ENCODE measurements at places on chromosomes 3 and 15.

- DNase-seq, result no peak
These were observed 50.9 kb downstream of the CEP63 start for GRCh38 chr3:134536781-134537180.

DNA sequence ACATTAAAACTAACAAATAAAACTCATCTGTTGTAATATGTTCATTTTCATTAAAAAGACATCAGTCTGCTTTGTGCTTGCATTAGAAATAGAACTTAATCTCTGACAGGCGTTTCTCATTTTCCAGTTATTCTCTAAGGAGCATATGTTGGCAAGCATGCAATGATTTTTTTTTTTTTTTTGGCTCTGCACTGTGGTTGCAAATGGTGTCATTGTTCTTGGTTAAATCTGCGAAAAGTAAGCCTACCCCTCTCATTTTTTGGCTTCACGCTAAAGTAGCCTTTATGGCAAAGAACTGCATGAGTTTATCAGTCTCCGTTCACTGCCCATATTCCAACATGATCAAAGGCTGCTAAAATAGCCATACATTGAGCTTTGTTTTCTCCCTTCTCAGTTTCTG is 403.2 kb downstream of the MECOM start:
- DNase-seq, result no peak

DNA sequence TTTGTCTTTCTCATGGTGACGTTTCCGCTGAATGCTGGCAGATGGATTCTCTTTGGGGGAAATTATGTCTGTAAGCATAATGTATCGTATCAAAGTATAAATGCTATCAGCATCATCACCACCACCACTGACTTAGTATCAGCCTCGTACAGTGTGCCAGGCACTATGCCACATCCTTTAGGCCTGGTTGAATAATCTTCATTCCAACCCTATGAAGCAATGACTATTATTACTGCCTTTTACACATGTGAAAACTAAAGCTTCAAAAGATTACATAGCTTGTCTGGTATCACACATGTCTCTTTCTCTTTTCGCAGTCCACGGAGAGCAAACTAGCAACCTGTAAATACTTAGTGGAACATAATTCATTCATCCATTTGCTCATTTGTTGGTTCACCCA is 166.7 kb upstream of the PRICKLE2 start:
- no peak for DNase-seq

DNA sequence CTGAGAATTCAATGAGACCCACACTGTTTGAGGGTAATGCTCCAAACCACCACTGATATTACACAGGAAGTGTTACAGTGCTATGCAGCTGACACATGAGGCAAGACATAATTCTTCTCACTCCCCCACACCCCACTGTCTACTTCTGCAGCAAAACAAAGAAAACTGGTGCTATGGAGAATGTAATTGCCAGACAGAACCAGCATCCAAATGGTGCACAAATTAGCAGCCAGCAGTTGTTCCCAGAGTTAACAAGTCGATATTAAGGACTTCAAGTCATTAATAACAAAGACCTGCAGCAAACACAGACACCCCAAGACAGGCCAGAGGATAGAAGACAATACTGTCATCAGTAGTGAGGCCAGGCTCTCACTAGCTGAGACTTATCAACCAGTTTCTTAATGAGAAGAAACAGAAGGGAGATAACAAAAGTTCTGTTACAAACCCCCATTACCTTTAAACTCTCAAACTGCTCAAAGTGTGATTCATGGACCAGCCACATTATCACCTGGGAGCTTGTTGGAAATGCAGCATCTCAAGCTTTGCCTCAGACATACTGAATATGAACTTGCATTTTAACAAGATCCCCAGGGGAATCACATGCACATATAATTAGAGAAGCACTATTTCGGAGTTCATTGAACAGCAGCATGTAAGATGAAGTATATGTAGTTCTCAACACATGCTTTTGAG is 58.7 kb upstream of the FNDC3B start:
- DNase-seq, result no peak

GRCh38 chr3:65728138-65728537 is 310.6 kb downstream of the MAGI1 start:
- DNase-seq, result no peak

- no peak for DNase-seq
These were observed 21.1 kb downstream of the MAPK6 start for GRCh38 chr15:52039925-52040781.

GRCh38 chr3:71120012-71120411 is 463.5 kb downstream of the FOXP1 start:
- no peak for DNase-seq

- no peak for DNase-seq
These were observed 6.2 kb downstream of the ZNF609 start for GRCh38 chr15:64466408-64467141.

GRCh38 chr3:152719264-152719663 is 115.7 kb upstream of the P2RY1 start:
- no peak for DNase-seq

DNA sequence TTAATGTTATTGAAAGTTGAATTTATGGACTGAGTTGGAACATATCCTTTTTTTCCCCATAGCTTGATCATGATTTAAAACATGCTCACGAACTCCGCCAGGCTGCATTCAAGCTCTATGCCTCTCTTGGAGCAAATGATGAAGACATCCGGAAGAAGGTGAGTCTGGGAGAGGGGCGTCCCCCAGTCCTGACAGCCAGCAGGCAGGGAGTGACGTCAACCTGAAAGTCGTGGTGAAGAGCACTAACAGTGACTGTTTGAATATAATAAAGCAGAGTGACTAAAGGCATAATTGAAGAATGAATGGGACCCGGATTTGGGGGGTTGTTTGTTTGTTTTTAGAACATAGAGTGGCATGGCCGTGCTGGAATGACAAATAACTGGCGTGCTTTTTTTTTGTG is 57.9 kb downstream of the ARMC8 start:
- no peak for DNase-seq

- DNase-seq, result no peak
These were observed 466.4 kb upstream of the SGO1 start for GRCh38 chr3:20652231-20652986.

GRCh38 chr15:73809728-73810501 is 56.8 kb upstream of the INSYN1 start:
- no peak for DNase-seq

DNA sequence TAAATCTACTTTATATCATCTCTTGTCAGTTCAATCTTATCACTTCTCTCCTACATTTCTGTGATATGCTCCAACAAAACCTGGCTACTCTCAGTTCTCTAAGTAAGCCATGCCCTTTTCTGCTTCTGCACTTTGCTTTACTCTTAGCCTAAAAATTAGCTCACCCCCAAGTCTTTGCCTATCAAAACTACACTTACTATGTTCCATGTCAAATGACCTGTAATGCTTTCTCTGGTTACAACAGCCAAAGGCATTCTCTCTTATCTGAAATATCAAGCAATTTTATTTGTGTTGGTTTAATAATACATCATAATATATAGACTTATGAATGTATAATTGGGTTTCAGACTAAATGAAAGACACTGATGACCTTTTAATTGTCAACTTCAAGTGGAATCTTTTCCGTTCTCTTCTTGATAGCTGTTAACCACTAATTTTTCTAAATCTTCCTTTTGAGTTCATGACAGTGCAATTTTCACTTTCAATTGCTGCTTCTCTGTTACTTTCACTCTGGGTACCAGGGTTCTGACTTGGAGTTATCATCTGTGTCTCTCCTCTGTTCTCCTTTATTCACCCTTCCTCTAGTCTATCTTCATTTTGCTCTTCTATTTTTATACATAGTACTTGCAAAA is 619.0 kb upstream of the GOLIM4 start:
- no peak for DNase-seq

- DNase-seq, result no peak
These were observed 120.1 kb downstream of the ABHD5 start for GRCh38 chr3:43810797-43811196.

DNA sequence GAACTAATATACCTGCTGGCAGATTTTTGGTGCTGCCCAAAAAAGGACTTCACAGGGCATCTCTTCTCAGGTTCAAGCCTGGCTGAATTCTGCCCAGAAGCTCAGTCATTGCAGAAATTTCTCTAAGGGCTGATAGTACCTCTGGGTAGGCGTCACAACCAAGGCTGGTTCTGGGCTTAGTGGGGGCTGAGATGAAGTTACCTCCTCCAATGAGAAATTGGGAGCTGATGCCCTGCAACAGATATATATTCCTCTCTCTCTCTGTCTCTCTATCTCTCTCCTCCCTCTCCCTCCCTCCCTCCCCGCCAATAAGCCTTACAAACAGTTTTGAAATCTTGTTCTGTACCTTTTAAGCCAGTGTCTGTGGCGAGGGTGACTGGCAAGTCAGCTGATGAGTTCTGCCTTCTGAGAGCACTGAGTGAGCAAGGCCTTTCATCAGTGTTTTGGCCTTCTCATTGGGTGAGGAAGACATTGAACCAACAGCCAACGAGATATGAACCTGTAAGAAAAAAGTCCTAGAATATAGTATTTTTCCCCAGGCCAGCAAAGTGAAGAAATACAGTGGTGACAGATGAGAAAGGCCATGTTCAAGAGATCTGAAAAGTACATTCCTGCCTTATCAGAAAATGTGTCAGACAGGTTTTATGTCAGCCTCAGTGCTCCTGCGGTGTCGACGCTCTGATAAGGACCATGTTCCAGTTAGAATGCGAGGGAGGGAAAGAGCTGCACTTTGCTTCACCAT is 45.5 kb downstream of the TMEM39A start:
- DNase-seq, result no peak

- no peak for DNase-seq
These were observed 534.2 kb downstream of the ZIC1 start for GRCh38 chr3:147943265-147943945.

DNA sequence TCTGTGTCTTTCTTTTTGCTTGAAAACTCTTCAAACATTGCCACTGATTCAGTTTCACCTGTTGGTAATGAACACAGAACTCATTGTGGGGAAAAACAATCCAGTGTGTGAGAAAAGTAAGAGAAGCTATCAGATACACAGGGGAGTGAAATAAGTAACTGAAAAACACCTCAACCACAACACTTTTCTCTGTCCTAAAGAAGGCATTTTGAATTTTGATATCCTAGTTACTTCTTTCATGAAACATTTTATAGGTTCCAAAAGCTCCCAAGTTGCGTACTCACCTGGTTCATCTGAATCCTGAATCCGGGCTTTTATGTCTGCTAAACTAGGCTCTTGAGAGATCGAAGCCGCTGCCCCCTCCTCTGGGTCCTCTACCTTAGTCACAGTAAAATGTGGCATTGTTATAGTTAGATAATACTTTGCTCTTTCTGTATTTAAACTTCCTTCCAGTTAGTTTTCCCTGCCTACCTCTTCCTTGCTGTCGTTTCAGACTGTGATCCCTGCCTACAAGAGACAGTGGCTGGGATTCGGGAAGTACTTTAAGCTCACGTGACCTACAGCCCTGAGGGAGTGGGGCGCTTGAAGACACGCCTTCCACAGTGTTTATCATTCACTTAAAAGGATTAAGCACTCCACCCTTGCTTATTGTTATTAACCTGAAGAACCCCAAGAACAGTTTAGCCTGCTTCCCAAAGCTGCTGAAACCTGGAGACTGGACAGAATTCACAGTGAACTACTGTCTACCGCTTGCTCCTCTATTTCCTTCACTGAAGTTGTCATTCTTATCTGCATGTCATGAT is 19.1 kb downstream of the SLC12A6 start:
- DNase-seq, result peak; percentile 34

GRCh38 chr3:157100096-157100477 is 59.9 kb downstream of the CCNL1 start:
- no peak for DNase-seq

DNA sequence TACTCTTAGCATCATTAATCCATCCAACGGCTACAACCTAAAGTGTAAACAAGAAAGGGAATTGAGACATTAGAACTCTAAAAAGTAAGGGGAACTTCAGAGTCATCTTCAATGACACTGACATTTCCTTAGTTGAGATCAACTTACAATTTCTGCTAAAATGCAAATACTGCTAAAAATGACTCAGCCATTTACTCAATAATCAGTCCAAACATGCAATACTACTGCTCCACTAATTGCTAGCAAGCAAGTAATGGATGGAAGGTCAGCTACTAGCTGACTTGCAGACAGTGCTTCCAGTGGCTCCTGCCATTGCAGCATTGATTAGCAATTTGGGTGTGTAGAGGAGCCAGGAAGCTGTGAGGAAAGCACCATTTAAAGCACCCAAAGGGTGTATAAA is 28.4 kb downstream of the CD200R1L start:
- DNase-seq, result peak; percentile 10

DNA sequence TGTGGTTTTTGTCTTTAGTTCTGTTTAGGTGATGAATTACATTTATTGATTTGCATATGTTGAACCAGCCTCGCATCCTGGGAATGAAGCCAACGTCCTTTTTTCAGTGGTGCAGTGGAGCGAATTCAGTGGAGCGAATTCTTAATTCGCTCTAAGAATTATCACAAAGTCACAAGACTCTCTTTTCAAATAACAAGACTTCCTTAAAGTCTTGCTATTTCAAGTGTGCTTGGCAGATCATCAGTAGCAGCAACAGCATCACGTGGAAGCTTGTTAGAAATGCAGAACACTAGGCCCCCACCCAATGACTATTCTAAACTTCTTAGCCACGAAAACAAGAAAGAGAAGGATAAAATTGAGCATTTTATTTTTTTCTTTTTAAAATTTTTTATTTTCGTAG is 58.1 kb upstream of the CD200R1L start:
- no peak for DNase-seq

DNA sequence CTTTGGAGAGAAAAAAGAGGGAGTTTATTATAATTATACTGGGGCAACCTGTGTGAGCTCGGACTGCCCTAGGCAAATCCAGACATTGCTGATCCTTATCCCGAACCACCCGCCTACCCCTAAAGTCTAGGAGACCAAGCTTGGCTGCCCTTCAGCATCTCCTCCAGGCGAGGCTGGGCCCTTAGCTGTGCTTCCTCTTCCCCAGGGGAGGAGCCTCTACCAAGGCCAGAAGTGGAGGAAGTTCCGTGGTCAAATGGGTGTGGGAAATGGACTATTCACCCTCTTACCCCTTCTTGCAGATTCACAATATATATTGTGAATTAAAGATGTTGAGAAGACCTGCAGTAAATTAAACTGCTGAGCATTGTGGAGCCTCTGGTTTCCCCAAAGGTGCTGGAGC is 158.3 kb upstream of the HES1 start:
- no peak for DNase-seq

- no peak for DNase-seq
These were observed 7.6 kb downstream of the XXYLT1 start for GRCh38 chr3:195263193-195263924.

- DNase-seq, result no peak
These were observed 44.9 kb upstream of the TMC3 start for GRCh38 chr15:81418891-81419290.

- DNase-seq, result no peak
These were observed 540.9 kb upstream of the MDFIC2 start for GRCh38 chr3:70853161-70853944.

DNA sequence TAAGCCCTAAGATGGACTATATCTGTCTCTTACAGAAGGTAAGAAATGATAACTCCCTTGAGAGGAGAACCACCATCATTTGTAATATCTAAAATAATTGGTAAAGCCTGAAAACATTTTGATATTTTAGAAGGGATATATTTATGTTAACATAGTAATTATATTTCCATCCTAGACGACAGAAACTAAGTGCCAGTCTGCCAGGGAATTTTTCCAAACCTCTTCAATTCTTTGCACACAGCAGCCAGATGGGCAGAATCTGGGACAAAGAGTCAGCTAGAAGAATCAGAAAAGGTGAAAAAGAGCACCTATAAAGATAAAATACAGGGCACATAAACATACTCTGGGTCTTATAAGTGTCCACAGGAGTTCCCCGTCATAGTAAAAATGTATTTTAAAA is 70.0 kb upstream of the CBLB start:
- DNase-seq, result no peak

All from GM13977 (cell line).